Stimulated activated CD4-positive, alpha-beta T cell treated with anti-CD3 and anti-CD28 coated beads, Interleukin-1b, Interleukin-23, amount 100 ng/mL, for 4 hours (primary cell): ENCODE measurements at places on chromosomes 6 and 20.

DNA sequence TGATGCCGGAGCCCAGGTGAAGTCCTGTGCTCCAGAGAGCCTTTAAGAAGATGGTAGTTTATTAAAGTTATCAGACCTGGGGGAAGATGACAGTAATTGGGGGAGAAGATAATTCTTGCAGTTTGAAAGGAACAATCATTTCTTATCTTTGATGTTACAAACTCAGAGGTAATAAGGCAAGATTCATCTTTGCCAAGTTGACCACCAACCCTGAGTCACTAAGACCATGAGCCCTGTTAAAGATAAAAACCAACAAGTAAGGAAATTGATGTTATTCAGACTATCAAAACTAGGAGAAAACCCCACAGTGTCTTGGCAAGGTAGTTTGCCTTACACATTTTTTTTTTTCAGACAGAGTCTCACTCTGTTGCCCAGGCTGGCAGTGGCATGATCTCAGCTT lies 73.1 kb downstream of the MKKS start:
- DNase-seq, result no peak

DNA sequence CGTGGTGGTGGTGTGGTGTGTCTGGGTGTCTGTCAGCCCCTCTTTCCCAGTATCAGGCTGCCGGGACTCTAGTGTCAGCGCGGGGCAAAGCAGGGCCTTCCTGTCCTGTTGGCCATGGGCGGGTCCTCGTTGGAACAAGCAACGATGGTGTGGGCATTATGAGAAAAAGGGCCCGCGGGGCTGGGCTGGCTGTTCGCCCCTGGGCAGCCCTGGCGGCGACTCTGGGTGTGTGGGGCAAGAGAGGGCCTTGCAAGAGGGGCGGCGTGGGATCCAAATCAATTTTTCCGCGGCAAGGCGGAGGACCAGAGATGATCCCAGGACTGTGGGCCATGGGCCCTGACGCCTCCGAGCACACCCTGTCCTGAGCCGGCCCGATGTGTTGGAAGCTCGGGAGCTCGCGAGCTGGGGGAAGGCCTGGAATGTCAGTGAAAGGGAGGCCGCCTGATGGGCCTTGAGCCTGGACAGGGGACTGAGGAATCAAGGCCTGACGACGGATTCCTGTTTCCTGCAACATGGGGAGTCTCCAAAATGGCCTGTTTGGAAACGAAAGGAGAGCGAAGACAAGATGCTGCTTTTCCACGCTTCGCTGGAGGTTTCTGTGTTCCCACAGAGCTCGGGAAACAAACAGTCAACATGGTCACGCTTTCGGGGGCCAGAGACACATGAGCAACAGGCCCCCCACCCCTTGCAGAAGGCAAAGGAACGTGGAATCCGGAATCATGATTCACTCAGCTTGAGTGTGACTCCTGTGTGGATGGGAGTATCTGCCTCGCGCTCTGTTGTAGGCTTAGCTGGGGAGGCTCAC lies 364.7 kb upstream of the DEFB115 start:
- DNase-seq, result no peak

DNA sequence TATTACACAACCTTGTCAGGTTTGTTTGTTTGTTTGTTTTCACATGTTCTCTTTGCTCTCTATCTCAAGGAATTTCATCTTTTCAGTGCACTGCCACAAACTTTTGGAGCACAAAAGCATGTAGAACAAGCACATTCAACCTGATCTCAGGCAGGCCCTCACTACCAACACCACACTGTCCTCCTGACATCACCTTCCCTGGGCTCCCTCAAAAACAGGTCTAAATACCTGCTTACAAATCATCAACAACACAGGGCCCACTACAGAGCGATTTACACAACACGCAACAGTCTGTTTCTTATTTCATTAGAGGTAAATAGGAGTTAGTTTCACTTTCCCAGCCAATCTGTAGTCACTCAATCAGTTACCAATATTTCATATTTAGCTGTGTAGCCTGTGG lies 241.4 kb downstream of the EPHA7 start:
- no peak for DNase-seq

- DNase-seq, result no peak
Observed at GRCh38 chr6:154543628-154544027, 33.1 kb upstream of the CNKSR3 start.

- DNase-seq, result no peak
Observed at GRCh38 chr6:44292661-44293365, 20.3 kb downstream of the AARS2 start.

GRCh38 chr20:47276851-47277534 lies 79.5 kb downstream of the ZMYND8 start:
- DNase-seq, result no peak

GRCh38 chr6:157169226-157169625 lies 154.1 kb downstream of the TMEM242 start:
- DNase-seq, result no peak

DNA sequence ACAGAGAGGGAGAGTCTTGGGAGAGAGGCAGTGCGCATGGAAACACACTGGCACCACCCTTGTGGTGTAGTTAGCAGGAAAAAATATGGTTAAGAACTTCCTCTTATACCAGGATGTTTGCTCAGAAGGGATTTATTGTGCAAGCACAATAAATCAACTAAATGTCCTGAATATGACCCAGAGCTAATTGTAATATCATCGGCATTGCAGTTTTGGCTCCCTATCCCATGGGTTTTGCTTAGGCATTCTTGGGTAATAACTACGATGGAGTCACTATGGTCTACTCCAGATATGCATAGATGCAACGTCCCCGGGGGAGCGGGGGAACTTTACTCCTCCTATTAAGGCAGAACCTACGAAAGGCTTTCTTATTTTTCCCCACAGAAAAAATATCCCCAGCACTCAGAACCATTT lies 751.6 kb downstream of the EYS start:
- no peak for DNase-seq
